ENCODE measurements at places on chromosomes 3 and 15.

- no peak for DNase-seq
These were observed 38.0 kb upstream of the DGKG start for GRCh38 chr3:186400026-186400425.

GRCh38 chr15:70762469-70763119 lies 764 bp downstream of the UACA start:
- no peak for DNase-seq

DNA sequence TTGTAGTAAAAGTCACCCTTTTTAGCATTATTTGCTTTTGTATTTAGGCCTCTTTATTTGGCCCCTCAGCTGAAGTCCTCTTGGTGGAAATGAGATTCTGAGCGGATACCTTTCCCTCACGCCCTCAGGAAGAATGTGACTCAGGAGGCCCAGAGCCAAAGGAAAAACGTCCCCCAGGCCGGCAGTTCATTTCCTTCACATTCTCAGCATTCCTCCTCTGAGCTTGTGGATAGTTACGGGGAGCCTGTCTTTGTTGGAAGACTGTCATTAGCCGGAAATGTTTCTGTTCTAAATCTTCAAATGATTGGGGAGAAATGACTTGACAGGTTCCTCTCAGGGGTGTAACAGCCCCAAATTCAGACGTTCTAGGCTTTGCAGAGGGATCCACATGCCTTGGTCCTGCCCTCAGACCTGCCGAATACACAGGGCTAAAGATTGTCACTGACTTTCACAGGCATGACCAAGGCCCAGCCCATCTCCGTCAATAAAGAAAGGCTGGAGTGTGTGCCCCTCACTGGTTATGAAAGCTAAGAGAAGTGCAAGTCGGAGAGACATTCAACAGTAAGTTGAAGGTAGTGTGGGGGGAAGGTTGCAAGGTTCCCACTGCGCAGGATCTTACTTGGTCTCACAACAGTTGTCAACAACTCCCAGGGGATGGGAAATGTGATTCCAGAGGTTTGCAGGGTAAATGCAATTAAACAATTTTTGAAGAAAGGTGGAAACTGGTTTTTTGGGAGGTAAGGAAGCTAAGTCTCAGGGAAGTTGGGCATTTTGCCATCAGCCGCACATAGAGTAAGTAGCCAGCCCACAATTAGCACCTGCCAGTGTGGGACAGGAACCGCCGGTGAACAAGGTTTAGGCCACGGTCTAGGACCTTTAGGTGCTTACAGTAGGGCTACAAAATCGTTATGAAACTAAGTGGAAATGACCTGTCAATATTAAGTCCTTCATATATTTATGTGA lies 39.7 kb upstream of the MYZAP start:
- DNase-seq = no peak

- DNase-seq = no peak
These were observed 1298.6 kb downstream of the SI start for GRCh38 chr3:163779396-163780344.

DNA sequence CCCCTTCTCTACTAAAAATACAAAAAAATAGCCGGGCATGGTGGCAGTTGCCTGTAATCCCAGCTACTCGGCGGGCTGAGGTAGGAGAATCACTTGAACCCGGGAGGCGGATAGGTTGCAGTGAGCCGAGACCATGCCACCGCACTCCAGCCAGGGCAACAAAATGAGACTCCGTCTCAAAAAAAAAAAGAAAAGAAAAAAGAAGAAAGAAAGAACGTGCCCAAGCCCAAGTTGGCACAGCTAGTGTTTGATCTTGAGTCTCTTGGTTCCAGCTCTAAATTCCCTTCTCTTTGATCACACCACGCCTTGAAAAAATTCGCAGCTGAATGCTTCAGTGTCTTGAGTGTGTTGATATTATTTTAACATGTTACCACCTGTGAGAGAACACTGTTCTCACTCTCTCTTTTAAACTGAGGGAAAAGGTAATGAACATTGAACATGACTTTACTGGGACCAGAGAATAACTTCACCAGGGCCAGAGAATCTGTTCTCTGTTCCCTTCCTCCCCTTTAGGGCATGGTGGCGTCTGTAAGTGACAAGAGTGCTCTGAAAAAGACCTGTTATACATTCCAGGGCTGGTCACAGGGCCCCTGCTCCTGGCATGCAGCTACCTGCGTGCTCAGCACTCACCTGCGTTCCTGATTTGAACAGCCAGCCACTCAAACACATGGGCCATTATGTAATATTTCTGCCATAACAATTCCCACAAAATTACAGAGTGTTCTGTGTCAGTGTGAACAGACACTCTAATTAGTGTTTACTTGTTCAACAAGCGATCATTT lies 19.0 kb downstream of the SLCO3A1 start:
- no peak for DNase-seq

DNA sequence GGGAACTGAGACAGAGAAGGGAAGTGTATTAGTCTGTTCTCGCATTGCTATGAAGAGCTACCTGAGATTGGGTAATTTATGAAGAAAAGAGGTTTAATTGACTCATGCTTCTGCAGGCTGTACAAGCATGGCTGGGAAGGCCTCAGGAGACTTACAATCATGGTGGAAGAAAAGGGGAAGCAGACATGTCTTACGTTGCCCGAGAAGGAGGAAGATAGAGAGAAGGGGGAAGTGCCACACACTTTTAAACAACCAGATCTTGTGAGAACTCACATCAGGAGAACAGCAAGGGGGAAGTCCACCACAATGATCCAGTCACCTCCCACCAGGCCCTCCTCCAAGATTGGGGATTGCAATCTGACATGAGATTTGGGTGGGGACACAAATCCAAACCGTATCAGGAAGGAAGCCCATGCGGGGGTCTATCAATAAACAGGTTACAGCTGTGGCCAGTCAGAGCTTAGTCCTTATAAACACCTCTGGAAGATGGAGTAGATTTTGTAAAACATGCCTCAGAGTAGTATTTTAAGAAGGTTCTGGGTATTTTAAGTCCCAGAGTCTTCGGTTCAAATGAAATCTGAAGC lies 153.9 kb downstream of the GHSR start:
- DNase-seq = no peak

GRCh38 chr3:177426878-177427495 lies 229.7 kb upstream of the TBL1XR1 start:
- DNase-seq = peak; percentile 14

DNA sequence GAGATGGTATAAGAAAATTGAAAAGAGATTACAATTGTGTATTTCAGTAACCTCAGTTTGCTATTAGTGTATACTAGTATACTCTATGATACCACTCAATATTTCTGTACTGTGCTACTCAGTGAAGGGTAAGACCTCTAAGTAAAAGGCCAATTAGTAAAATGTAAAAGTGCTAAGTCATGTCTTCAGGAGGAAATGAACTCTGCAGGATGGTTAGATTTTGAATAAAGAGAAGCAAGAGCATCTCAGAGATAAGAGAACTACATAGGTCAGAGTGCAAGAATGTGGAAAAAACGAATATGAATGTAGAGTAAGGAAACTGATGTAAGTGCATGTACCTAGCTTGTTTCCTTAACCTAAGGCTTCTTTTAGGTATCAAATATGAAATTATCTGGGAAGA lies 796.6 kb upstream of the GBE1 start:
- no peak for DNase-seq

DNA sequence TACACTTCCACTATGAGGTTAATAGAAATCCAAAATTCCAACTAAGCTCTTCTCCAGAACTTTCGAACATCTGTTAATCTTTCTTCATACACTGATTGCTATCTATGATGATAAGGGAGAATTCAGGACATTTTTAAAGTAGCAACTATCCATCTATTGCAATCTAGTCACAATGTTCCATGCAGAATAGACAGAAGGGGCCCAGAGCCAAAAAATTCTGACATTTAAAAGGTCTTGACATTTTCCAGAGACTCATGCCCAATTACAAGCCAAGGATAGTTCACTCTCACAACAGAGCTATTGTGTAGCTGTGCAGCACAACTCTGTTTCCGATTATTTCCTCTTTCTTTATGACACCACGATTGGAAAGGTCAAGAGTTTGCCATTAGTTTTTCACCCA lies 999.7 kb upstream of the ALCAM start:
- no peak for DNase-seq

DNA sequence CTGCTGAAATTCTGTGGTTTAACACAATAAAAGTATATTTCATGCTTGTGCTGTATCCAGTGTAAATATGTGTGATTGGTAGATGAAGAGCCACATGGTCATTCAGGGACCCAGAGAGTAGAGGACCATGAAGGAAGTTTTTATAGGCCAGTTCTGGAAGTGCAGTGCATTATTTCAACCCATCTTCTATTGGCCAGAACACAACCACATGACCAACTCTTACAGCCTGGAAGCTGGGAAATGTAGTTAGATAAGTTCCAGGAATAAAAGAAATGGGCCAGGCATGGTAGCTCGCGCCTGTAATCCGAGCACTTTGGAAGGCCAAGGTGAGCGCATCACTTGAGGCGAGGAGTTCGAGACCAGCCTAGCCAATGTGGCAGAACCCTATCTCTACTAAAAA lies 21.4 kb upstream of the PRTG start:
- no peak for DNase-seq

- no peak for DNase-seq
These were observed 200.5 kb downstream of the TPRG1 start for GRCh38 chr3:189372243-189372642.

- no peak for DNase-seq
These were observed 103.5 kb downstream of the TBC1D2B start for GRCh38 chr15:77974098-77974414.

DNA sequence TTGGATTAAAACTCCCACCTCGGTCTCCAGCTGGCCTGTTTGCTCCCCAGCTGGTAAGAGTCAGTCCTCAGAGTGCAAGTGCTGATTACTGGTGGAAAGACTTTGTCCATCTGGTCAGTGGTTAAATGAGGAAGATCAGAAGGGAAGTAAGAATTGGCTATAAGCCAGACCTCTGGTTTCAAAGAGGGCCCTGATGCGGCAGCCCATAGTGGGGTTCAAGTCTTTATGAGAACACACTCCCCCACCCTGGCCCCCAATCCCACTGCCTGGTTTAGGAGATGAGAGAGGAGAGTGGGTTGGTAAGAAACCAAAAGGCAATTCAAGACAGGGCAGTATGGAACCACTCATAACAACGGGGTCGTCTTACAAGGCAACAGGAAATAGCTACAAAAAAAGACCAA lies 65.0 kb downstream of the FRMD4B start:
- DNase-seq = no peak

GRCh38 chr3:62252438-62253157 lies 120.8 kb downstream of the FEZF2 start:
- DNase-seq = no peak

DNA sequence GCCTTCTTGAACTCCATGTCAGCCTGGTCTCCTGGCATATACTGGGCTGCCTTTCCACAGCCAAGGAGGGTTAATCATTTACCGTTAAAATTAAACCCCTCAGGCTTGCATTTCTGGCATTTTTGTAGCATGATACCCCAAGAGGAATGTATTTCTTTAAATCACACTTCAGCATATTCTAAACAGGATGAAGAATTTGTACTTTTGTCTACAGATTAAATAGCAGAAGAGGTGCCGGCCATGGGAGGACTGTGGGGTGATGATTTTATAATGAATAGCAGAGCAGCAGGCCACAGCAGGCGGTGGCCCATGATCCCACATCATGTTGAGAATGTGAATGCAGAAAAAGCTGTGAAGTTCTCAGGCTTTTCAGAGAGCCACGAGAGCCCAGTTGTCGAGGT lies 90.2 kb downstream of the ARNT2 start:
- no peak for DNase-seq

GRCh38 chr15:55056500-55056899 lies 140.2 kb downstream of the RSL24D1 start:
- DNase-seq = no peak

DNA sequence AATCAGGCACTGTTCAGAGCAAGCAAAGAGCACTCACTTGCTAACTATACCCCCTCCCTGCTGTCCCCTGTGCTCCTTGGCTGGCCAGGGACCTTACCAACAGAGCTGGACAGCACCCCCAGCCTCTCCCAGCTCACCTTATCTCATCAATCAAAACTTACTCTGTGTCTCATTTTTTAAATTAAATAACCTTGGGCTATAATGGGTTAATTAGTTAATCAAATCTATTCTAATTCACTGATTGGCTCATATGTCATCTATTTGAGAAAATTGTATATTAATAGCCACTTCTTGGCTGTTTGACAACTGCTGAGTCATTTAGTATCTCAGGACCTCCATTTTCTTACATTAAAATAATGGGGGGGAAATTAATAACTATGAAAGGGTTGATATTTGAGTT lies 22.9 kb downstream of the IL5RA start:
- DNase-seq = no peak

DNA sequence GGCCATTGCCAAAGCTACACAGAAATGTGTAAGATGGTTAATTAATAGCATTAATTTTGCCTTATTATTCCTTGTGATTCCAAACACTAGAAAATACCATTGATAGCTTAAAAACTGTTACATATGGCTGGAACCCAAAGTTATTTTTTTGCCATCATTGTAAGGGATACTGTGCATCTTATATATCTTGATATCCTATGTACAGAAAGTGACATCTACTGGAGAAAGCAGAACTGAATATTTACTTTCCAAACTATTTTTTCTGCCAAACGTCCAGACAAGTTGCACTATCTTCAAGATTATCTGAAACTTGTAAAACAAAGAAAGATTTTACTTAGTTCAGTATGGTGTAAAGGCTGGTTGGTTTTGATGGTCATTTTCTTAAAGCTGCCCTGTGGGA lies 33.3 kb upstream of the MEIS2 start:
- DNase-seq = no peak

GRCh38 chr3:157746391-157746790 lies 243.2 kb upstream of the VEPH1 start:
- no peak for DNase-seq

DNA sequence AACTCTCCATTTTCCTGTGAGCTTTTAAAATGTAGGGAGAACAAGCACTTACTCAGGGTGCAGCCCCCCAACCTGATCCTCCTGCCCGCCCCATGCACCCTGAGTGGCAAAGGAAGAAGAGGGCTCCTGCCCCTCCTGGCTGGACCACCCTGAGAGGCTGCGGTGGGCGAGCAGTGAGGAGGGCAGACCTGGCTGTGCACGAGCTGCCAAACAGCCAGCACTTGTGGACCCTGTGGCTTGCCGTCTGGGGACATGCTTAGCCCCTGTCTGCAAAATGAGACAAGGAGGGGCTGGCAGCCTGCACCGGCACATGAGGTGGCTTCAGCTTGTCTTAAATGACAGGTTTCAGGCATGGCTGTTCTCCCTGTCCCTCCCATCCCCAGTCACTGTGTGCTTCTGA lies 18.6 kb downstream of the ATP10A start:
- DNase-seq = no peak

GRCh38 chr3:197600796-197601565 lies 45.2 kb upstream of the BDH1 start:
- no peak for DNase-seq

DNA sequence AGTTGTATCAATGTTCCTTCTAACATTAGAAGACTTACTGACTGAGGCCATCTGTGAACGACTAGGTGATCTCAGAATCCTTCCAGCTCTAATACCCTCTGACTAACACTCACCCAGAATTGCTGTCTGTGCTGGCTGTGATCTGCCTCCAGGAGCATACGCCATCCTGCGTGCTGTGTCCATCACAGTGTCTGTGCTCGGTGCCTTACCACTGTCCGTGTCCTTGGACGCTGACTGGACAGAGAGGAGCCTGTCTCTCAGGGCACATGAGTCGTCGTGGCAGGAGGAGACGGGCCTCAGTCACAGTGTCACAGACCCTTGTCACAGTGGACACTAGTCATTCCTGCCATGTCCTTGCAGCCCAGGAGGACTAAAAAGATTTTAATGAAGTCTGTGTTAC lies 83.1 kb downstream of the LMLN start:
- no peak for DNase-seq

GRCh38 chr3:156642750-156643728 lies 31.4 kb upstream of the TIPARP start:
- no peak for DNase-seq

GRCh38 chr15:94230431-94230882 lies 904 bp upstream of the MCTP2 start:
- DNase-seq = no peak

GRCh38 chr3:172159962-172160538 lies 120.7 kb downstream of the FNDC3B start:
- no peak for DNase-seq

Data from stimulated activated CD4-positive, alpha-beta T cell treated with anti-CD3 and anti-CD28 coated beads, Interleukin-15, amount 100 ng/mL, for 1 hour (primary cell).